ENCODE measurements at places on chromosomes 7 and 10.

- H3K36me3 ChIP-seq: no peaks in the 10 kb centered on the region
- H3K4me1 ChIP-seq: peaks cover 3% of the 10 kb centered on the region
- no peak overlapping the region for H3K27ac ChIP-seq
- H3K27me3 ChIP-seq: no peaks in the 10 kb centered on the region
- no peak for DNase-seq
Measured at GRCh38 chr7:117979954-117980497, 106.8 kb upstream of the CTTNBP2 start.

- no peaks in the 10 kb centered on the region for H3K4me1 ChIP-seq
- no peak for DNase-seq
- H3K27me3 ChIP-seq: no peaks in the 10 kb centered on the region
- H3K27ac ChIP-seq: no peak overlapping the region
- no peak overlapping the region for H3K4me3 ChIP-seq
Measured at GRCh38 chr7:121343302-121343701, 14.5 kb downstream of the WNT16 start.

DNA sequence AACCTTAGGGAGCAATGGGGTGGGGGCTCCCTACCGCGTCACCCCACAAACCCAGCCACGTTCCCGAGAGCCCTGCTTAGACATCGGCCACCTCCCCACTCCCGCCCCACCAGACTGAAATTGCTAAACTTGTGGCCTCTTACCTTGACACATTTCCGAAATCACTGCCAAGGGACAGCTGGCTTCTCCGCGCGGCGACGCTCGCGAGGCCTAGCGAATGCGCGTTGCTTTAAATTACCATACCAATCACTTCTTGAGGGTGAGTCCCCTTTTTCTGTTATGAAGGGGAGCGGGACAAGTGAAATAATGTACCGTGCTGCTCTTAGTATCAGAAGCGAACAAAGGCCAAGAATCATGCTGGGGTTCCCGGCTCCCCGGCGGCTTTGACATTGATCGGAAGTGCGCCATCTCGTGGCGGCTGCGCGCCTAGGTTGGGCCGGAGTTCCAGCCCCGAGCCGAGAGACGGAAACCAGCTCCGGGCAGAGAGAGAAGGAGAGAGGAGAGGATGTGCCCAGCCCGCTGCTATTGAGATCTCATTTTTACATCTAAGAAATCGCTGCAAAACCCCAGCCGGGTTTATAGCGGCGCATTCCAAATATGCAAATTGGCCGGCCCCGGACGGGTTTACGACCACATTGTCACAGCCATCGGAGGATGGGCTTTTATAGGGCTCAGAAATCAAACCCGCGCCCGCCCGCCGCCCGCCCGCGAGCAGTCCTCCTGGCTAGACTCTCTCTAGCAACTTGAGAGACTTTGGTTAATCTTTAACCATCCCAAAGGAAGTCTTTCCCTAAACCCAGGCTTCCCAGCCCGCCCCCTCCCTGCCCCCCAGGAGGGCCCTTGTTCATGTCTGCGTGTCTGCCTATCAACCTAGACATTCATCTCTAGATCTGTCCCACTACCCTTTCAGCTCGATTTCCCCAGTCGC is 5.3 kb downstream of the HOXA11 start:
- H3K27me3 ChIP-seq: peaks cover 100% of the 10 kb centered on the region
- peaks cover 11% of the 10 kb centered on the region for H3K4me1 ChIP-seq
- no peak overlapping the region for H3K27ac ChIP-seq

DNA sequence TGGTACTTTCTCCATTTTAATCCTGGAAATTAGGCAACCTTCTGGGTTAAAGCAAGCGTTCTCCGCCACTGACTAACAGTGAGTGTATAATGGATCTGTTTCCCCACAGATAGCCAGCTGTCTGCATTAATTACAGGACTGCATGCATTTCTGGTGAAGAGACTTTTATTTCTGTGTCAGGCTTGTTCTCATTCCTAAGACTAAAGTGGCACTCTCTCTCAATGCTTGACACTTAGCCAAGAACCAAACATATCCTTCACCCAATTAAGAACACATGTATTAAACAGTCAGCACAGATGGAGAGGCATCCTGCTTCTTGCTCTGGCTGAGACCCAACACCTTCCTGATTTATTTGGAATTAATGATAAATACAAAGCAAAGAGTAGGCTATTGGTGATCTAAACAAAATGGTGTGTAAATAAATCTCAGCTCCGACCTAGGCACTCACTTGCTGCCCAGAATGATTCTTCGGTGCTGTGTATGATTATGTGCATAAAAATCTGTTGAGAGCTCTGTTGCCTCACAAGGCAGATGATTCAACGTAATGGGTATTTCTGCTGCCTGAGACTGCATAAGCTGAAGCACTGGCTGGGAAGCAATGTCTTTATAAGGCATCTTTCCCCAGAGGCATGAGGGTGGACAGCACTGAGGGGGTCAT is 16.8 kb downstream of the CALU start:
- peaks cover 10% of the 10 kb centered on the region for H3K36me3 ChIP-seq
- H3K4me1 ChIP-seq: peaks cover 5% of the 10 kb centered on the region
- DNase-seq: no peak
- H3K4me3 ChIP-seq: no peak overlapping the region
- H3K27ac ChIP-seq: no peak overlapping the region

DNA sequence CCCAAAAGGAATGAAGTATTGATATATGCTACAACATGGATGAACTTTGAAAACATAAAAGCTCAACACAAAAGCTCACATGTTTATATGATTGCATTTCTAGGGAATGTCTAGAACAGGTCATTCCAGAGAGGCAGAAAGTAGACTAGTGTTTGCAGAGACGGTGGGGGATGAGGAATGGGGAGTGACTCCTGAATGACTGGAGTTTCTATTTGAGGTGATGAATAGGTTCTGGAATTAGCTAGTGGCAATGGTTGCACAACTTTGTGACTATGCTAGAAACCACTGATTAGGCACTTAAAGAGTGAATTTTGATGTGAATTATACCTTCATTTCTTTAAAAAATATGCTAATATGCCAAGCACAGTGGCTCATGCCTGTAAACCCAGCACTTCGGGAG is 6.9 kb downstream of the KPNA7 start:
- DNase-seq: no peak
- H3K27me3 ChIP-seq: no peaks in the 10 kb centered on the region
- peak overlapping the region; percentile 55 for H3K27ac ChIP-seq
- no peaks in the 10 kb centered on the region for H3K36me3 ChIP-seq
- H3K4me3 ChIP-seq: no peak overlapping the region

GRCh38 chr10:114492351-114493037 is 88.2 kb upstream of the AFAP1L2 start:
- H3K4me3 ChIP-seq: no peak overlapping the region
- peaks cover 4% of the 10 kb centered on the region for H3K4me1 ChIP-seq
- no peaks in the 10 kb centered on the region for H3K27me3 ChIP-seq

- H3K27me3 ChIP-seq: no peaks in the 10 kb centered on the region
- H3K4me1 ChIP-seq: no peaks in the 10 kb centered on the region
- H3K27ac ChIP-seq: no peak overlapping the region
- H3K4me3 ChIP-seq: no peak overlapping the region
- DNase-seq: peak; percentile 67
Measured at GRCh38 chr10:4883079-4883739, 57.2 kb downstream of the AKR1E2 start.

DNA sequence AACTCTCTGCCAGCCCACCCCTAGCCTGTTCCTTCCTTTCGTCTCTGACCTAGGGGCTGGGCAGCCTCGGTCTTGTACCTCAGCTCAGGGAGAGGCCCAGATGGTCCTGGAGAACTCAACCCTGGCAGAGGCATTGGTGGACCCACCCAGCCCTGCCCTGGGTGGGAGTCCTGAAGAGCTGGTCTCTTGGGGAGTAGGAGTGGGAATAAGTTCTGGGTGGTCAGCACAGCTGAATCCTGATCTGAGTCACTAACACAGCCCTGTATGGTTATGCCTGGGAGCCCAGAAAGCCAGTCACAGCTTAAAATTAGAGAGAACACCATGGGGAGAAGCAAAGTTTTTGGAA is 84.0 kb downstream of the SORBS1 start:
- peak overlapping the region; percentile 55 for H3K27ac ChIP-seq
- DNase-seq: no peak
- no peaks in the 10 kb centered on the region for H3K27me3 ChIP-seq
- H3K4me1 ChIP-seq: peaks cover 32% of the 10 kb centered on the region
- H3K36me3 ChIP-seq: no peaks in the 10 kb centered on the region

- no peak overlapping the region for H3K4me3 ChIP-seq
- peaks cover 6% of the 10 kb centered on the region for H3K4me1 ChIP-seq
- H3K36me3 ChIP-seq: peaks cover 2% of the 10 kb centered on the region
- DNase-seq: no peak
Measured at GRCh38 chr10:46544989-46545791, 11.3 kb downstream of the GPRIN2 start.

GRCh38 chr7:45921699-45922519 is 837 bp upstream of the IGFBP3 start:
- peak overlapping the region; percentile 29 for H3K4me3 ChIP-seq
- no peak overlapping the region for H3K27ac ChIP-seq
- peaks cover 32% of the 10 kb centered on the region for H3K4me1 ChIP-seq
- peak; percentile 41 for DNase-seq
- H3K36me3 ChIP-seq: no peaks in the 10 kb centered on the region

- H3K36me3 ChIP-seq: no peaks in the 10 kb centered on the region
- no peaks in the 10 kb centered on the region for H3K4me1 ChIP-seq
- H3K27me3 ChIP-seq: no peaks in the 10 kb centered on the region
- H3K4me3 ChIP-seq: no peak overlapping the region
- DNase-seq: no peak
Measured at GRCh38 chr7:3358991-3359390, 57.9 kb downstream of the SDK1 start.

DNA sequence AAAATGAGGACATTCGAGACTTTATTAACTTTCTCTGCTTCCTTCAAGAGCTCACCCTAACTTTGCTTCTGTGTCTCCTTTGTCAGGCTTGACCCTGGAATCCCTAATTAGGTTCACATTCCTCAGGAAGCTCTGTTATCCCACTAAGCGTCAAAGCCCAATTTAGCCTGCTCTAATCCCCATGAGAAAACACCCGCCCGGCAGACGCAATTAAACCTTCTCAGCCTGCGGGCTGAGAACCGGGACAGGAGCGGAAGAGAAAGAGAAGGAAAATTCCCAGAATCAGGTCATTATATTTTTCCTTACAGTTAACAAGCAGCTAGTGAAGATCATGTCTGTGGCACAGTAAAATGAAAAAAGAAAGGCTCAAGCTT is 93.0 kb downstream of the TNS3 start:
- no peaks in the 10 kb centered on the region for H3K36me3 ChIP-seq
- H3K4me1 ChIP-seq: peaks cover 42% of the 10 kb centered on the region
- H3K27ac ChIP-seq: no peak overlapping the region
- no peaks in the 10 kb centered on the region for H3K27me3 ChIP-seq
- DNase-seq: no peak
- H3K4me3 ChIP-seq: no peak overlapping the region

DNA sequence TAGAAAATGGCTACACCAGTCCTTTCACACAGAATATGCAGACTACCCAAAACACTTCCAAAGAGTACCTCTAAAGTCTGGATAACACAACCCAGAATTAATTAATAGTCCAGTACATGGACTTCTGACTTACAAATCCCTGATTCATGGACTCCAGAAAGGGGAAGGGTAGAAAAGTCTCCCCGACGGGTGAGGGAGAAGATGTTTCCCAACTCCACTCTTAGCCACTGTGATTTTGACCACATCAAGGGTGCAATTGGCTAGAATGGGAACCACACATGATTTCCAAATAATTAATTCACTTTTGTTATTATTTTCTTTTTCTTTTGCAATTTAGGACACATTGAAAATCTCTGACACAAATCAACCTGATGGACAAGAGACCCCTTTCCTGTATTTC is 1.4 kb downstream of the TMEM130 start:
- H3K27me3 ChIP-seq: peaks cover 68% of the 10 kb centered on the region
- no peak overlapping the region for H3K4me3 ChIP-seq
- no peaks in the 10 kb centered on the region for H3K4me1 ChIP-seq
- no peaks in the 10 kb centered on the region for H3K36me3 ChIP-seq
- no peak for DNase-seq
- H3K27ac ChIP-seq: no peak overlapping the region

DNA sequence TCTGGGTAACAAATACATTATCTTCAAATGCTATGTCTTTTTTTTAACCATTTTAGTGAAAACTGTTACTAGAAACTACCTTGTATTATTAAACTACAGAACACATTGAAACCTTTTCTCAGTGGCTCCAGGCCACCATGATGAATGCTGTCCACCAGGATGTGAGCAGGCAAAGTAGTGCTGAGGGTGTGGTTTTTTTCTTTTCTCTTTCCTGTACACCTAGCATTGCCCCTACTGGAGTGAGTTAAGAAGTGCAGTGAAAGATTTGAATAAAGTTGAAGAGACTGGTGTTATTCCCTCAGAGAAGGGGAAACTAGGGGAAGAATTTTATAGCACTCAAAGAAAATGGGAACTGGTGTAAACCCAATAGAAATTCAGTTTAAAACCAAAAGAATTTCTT is 120.0 kb upstream of the SAMD8 start:
- H3K36me3 ChIP-seq: peaks cover 6% of the 10 kb centered on the region
- H3K4me3 ChIP-seq: no peak overlapping the region
- no peak overlapping the region for H3K27ac ChIP-seq
- DNase-seq: no peak

DNA sequence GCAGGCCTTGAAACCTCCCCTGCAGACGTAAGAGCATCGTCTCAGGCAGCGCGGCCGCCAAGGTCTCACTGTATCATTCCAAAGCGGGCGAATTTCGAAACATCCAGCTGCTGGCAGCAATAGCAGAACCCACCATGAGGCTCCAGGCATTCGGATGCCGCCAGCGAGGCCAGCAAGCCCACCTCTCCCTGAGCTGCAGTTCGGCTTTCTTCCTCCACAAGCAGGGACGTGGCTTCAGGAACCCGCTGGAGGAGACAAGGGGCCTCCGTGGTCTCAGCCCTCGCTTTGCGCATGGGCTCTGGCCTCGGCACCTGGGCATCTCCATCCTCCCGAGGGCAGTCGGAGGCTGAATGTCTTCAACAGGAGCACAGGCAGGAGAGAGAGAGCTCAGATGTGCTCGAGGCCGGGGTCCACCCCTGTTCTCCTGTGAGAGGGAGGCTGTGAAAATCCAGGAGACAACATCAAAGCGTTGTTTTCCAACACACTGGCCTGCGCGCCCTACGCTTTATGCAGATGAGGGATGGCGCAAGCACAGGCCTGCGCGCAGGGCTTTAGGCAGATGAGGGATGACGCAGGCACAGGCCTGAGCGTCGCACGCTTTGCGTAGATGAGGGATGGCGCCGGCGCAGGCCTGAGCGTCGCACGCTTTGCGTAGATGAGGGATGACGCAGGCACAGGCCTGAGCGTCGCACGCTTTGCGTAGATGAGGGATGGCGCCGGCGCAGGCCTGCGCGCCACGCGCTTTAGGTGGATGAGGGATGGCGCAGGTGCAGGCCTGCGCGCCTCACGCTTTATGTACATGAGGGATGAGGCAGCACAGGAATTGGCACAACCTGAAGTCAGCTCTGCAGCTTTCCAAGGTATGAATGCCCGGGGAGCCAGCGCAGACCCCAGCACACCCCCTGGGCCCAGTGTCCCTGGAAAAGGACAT is 103.2 kb downstream of the WDR37 start:
- H3K36me3 ChIP-seq: no peaks in the 10 kb centered on the region
- no peak overlapping the region for H3K27ac ChIP-seq
- no peaks in the 10 kb centered on the region for H3K4me1 ChIP-seq
- H3K4me3 ChIP-seq: no peak overlapping the region
- DNase-seq: no peak
- no peaks in the 10 kb centered on the region for H3K27me3 ChIP-seq

- peaks cover 7% of the 10 kb centered on the region for H3K36me3 ChIP-seq
- H3K27ac ChIP-seq: peak overlapping the region; percentile 69
- no peak overlapping the region for H3K4me3 ChIP-seq
- peaks cover 37% of the 10 kb centered on the region for H3K4me1 ChIP-seq
- no peaks in the 10 kb centered on the region for H3K27me3 ChIP-seq
Measured at GRCh38 chr7:99124236-99124635, 19.7 kb downstream of the SMURF1 start.
